ENCODE measurements at places on chromosomes 16 and 17. TPM values are rescaled to one million over a fixed set of nuclear protein-coding genes. Genes with fewer than 3 reads are reported as not detected.

The MT1M gene
- 28.8 TPM for total RNA-seq

DNA sequence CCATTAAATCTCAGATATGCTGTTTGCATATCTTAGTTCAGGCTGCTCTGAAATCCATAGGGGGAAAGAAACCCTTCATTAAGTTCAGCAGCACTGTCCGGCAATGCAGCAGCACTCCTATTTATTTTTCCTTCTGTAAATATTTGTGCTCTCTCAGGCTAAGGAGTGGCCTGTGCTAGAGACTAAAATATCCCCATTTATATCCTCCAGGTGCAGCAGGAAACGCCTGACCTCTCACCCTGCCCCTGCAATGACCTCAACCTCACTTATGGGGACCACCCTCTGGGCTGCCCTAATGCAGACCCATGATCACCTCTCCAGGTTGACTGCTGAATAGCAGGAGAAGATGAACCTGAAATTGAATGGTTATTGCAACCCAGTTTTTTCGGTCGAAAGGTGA is 165.0 kb upstream of the ELAC2 start:
- H3K27ac ChIP-seq = no peak overlapping the region
- H3K27me3 ChIP-seq = no peaks in the 10 kb centered on the region
- no peaks in the 10 kb centered on the region for H3K36me3 ChIP-seq
- peaks cover 7% of the 10 kb centered on the region for H3K4me1 ChIP-seq

DNA sequence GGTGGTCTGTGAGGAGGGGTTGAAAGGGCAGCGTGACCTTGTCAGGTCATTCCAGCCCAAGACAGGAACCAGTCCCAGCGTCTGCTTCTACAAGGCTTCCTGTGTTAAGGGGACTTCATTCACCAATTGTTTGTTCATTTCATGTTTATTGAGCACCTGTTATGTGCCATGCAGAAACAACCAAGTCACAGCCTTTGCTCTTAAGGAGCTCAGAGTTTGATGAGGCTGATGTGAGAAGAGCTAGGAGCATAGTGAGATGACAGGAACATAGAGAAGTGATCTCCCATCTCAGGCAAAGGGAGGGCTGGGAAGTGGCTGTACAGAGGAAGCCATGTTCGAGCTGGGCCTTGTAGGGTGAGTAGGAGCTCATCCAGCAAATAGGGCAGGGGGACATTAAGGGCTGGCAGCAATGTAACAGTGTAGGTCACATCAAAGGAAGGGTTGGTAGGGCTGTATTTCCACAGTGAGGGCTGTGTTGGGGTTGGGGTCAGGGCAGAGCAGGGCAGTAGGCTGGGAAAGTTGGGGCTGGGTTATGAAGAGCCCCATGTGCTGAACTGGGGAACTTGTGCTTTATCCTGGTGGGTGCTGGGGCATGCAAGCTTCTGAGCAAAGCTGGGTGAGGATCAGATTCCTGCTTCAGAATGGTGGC is 79.8 kb downstream of the ARHGAP23 start:
- no peak overlapping the region for H3K4me3 ChIP-seq
- H3K4me1 ChIP-seq = no peaks in the 10 kb centered on the region
- no peak for DNase-seq
- no peaks in the 10 kb centered on the region for H3K27me3 ChIP-seq
- no peaks in the 10 kb centered on the region for H3K36me3 ChIP-seq
- no peak overlapping the region for H3K27ac ChIP-seq

The SDR42E2 gene
- total RNA-seq = not detected

GRCh38 chr16:85215478-85216118 is 103.3 kb upstream of the CIBAR2 start:
- no peak for DNase-seq
- no peak overlapping the region for H3K4me3 ChIP-seq
- no peaks in the 10 kb centered on the region for H3K36me3 ChIP-seq
- peaks cover 9% of the 10 kb centered on the region for H3K4me1 ChIP-seq
- no peak overlapping the region for H3K27ac ChIP-seq

Data from pancreas (tissue), 10 donors.